ENCODE measurements at places on chromosomes 7 and 10. TPM values are rescaled to one million over a fixed set of nuclear protein-coding genes. Genes with fewer than 3 reads are reported as not detected.

- DNase-seq: no peak
These were observed 255.6 kb upstream of the HABP2 start for GRCh38 chr10:113297226-113297625.

DNA sequence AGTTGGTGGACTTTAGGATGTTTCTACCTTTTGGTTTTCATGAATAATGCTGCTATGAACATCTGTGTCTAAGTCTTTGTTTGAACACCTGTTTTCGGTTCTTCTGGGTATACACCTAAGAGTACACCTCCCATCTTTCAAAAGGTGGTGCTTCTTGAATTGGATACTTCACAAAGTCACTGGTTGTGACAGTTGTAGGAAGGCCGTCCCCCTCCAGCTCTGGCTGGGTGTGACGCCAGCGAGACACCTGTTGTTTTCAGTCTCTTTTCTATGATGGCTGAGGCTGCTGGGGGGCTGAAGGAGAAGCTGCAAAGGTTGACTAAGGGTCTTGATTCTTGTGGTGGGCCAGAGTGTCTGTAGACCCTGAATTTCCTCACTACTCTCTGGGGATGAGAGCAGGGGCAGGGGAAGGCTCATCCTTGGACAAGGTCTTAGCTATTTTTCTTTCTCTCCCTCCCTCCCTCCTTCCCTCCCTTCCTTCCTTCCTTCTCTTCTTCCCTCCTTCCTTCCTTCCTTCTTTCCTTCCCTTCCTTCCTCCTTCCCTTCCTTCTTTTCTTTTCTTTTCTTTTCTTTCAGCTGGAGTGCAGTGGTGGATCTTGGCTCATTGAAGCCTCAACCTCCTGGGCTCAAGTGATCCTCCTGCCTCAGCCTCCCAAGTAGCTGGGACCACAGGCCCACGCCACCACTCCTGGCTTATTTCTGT is 5.6 kb downstream of the NEURL1 start:
- DNase-seq: no peak

DNA sequence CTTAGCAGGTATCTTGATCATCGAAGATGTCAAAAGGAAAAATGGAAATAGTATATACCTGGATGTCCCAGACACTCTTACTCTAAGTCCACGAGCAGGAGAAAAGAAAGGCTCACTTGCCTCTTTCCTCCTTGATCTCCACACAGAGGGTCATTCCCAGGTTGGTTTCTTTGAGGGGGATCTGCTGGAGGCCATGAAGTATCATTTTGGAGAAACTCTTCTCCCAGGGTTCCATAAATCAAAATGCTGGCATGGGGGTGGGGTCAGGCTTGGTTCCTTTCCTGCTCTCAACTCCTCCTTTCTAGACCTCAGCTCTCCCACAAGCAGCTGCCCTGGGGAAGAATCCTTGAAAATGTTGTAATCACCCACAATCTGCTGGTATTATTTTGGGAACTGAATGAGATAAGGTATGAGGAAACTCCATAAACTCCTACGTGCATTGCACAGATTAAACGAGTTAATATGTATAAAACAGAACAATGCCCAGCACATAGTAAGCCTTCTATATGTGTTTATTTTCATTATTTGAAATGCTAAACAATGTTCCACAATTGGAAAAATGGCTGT is 54.4 kb downstream of the PRKCQ start:
- no peak for DNase-seq

DNA sequence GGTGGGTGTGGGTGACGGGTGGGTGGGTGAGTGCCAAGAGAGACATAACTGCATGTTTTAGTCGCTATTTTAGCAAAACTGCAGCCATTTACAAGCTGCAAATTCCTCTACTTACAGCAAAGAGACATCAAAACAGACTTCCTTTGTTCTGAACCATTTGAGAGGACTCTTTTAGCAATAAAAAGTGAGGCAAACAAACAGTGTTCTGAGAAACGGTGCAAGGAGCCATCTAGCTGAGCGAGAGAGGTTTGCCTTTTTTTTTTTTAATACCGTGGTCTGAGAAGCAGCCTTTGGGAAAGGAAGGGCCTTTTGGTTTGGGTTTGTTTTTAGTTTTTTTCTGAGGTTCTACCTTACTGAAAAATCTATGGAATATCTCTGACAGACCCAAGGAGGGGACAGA is 62.9 kb downstream of the SCRN1 start:
- no peak for DNase-seq

GRCh38 chr10:60032723-60033122 is 126.4 kb upstream of the CCDC6 start:
- DNase-seq: peak; percentile 68

The ELAPOR2 gene
- total RNA-seq: 0.59 TPM

The PRKCQ gene
- total RNA-seq: 0.22 TPM

The ZNF107 gene
- total RNA-seq: 3.6 TPM

The ENKUR gene
- not detected for total RNA-seq

Measured in NCI-H460 (cell line).